ENCODE measurements at places on chromosomes 6 and 20.
A peak's percentile ranks its signal among the peaks of the same experiment; 100 is the strongest.

DNA sequence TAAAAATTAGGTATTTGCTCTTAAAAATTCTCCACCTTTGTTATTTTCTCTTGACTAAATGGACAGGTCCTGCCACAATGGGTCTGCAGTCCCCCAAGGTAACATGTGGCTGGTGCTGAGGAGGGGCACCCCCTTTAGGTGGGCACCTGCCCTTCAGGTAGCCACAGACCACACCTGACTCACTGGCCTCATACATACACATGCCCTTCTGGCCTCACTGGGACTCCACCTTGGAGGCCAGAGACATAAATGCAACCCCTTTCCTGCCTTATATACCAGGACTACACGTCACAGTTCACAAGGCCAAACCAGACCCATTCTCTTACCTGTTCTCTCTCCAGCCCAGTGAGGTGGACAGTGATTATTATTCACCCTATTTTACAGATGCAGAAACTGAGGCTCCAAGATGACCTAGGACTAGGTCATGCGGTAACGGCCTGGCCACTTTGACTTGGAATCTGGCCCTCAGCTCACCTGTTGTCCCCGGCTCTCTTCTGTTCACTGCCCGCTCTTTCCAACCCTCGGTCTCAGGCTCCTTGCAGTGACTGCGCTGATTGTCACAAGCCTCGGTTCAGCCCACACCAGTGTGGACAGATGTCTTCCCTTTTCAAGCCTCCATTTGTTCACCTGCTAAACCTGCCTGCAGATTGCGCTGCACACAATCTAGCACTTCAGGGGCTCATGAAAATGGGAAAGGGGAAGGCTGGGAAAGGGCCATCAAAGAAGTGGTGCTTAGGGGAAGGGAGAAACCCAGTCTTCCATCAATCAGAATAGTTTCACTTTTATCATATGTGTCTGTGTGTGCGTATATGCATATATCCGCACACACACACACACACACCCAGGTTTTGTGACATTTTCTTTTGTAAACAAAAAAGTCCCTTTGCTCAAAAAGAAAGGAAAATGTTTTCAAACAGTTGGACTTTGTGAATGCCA lies 121.7 kb downstream of the BCAS1 start:
- no peak for DNase-seq

DNA sequence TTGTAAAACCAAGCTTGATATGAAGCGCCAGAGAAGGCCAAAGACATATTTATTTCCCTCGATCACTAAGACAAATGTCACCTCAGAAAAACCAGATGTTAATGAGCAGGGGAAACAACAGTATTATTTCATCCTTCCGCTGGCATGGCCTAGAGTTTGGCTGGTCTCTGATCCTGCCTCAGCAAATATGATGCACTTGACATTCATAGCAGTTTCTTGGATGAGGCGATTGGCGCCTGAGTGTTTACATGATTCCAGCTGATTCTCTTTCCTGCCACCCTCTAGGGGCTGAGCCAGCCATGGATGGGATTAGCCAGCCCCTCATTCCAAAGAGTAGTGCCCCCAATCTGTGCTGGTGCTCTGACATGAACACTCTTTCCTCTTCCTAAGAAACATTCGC lies 67.9 kb downstream of the STMND1 start:
- no peak for DNase-seq

DNA sequence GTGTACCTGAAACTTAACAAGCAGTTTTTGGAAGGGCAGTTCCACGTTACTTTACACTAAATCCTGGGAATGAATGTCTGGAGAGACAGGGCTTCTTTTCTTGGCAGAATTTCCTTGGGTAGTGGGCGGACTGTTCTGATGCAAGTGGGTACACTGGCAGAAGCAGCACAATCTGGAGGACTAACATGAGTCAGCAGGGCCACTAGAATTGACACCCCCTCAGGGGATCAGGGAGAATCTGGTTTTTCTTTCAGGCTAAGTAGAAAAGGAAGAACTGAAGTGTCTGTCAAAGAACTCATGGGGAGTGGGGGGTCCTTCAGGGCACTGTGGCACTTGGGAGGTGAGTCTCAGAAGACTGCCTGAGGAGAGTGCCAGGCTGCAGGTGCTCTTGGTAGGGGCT lies 34.6 kb downstream of the PANK2 start:
- no peak for DNase-seq

- no peak for DNase-seq
These were observed 23.8 kb upstream of the FBXO9 start for GRCh38 chr6:53041356-53041755.

DNA sequence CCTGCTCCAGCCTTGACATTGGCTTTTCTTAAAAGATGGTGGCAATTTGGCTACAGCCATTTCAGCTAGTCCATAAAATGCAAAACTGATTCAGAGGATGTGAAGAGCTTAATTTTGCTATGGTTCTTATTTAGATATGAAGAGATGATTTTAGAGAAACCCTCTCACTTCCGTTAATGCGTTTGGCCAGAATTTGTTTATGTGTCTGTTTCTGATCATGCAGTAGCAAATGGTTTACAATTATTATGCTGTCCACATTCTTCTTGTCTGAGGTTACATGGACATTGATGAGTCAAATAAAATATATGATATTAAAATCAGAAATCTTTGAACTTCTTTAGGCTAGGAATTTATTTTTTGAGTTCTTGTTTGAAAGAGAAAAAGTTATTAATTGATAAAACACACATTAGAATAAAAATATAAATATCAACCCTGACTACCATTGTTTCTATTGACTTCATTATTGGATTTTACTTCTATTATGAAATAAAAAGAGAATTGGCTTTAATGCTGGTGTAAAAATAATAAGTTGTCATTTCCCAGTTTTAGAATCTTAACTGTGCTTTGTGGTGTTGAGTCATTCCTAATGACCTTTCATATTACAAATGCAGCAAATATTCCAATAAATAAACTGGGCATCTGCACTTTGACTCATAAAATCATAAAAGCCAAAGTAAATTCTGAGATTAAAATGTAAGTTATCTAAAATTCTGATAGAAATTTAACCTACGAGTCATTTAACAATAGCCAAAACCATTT lies 1286.0 kb upstream of the GJE1 start:
- no peak for DNase-seq

DNA sequence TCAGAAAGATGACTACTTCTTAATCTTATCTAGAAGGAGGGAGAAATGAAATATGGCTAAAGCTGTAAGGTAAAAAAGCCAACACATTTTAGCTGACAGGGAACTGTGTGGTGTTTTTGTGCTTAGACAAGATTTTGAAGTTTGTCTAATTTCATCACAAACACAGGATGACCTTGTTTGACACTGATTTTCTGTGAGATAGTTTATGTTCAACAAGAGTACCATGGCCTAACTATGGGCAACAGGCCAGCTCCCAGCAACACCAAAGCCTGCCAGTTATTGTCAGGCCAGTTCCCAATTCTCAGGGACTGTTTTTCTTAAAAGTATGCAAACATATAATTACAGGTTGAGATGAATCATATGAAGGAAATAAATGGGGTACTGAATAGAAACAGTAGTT lies 5.5 kb upstream of the ABCF1 start:
- DNase-seq: no peak

DNA sequence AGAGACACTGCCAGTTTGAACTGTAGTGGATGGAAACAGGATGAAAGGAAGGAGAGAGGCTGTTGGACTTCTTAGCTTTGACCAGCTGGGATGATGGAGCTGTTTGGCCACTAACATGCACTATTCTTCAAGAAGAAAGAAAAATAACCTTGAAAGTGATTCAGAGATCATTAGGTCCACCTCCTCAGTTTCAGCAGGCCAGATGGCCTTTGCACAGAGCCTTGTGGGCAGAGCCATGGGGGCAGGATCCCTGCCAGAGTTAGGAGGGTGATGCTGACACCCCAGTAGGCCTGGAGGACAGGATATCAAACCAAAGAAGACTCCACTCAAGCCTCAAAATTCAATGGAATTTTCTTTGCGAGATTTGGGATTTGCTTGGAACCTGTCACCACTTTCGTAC lies 74.5 kb upstream of the TMEM181 start:
- no peak for DNase-seq

DNA sequence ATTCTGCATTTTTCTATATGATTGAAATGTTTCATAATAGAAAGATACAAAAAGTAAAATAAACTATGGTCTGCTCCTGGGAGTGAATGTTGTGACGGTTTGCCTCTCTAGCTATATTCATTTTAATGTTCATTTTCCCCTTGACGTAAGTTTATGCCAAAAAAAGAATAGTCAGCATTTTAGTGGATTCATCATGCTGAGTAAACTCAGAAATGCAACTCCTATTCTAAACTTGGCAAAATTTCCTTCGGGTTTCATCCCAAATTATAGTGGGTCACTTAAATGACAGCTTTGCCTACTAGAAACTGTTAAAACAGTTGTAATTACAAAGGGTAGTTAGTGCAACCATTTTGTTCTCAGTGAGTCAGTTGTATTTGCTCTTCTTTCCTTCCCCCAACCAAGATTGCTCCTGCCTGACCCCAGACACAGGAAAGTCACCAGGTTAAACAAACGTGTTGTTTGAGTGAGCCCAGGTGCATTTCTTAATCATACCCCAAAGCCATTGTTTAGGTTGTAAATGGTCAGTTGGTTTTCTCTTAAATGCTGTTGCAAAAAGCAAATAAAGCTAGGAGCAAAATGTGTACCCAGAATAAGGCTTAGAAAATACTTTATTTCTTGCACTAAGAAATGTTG lies 482.3 kb upstream of the SOX4 start:
- DNase-seq: no peak

- peak; percentile 84 for DNase-seq
These were observed 68.0 kb downstream of the PLAGL1 start for GRCh38 chr6:143940011-143940597.

DNA sequence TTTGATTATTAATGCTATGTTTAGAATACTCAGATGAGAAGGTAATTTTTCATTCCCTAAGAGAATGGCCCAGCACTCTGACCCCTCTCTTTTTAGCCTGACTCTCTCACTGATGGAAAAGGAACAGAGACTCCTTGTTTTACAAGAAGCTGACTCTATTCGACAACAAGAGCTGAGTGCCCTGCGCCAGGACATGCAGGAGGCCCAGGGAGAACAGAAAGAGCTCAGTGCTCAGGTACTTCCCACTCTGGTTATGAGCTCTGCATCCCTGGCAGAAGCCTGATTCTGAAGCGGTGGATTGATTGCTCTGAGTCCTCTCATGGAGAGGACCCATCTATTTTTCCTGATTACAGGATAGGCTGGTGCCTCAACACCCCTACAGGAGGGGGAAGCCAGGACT lies 33.0 kb downstream of the C20orf173 start:
- no peak for DNase-seq

DNA sequence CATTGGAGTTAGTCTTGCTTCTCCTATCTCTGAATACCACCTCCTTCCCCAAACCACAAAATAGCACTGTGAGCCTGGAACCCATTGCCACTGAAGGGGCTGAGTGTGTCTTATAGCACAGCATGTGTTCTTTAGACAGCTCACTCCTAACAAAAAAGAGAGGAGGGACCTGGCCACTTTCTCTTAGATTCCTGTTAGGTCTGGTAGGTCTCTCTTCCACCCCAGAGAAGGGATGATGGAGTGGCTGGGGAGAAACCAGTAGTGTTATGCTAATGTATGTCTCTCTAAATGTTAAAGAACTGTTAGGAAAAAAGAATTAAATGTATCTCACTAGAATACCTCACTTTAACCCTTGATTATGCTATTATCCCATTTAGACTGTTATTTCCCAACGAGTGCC lies 340.3 kb downstream of the EPHA7 start:
- DNase-seq: no peak

DNA sequence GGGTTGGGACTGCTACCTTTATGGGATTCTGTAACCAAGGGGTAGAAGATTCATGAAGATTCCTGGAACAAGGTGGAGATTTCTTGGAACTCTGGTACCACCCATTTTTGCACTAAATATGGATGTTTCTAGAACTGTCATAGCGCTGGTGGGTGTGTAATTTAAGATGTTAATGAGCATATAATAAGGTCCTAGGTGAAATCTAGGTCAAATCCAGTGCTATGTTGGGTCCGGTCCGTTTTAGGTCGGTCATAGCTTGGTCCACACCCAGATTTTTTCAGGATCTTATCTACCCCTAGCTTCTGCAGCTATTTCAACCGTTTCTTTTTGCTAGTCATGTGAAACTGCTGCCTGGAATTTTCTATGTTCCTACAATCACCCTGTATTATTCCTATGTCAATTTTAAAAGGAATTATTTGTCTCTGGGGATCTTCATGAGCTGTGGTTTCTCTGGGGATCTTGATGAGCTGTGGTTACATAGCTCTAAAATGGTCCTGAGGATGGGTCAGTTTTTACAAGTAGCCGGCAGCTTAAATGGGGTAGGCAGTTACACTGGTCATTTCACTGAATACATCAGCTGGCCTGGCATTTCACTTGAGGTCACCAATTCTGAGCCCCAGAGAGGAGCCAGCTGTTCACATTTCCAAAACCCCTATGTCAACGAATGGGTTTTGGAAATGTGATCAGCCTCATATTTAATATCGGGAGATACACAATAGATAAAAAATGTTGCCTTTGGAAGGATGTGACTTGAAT lies 652.3 kb upstream of the FLRT3 start:
- no peak for DNase-seq

DNA sequence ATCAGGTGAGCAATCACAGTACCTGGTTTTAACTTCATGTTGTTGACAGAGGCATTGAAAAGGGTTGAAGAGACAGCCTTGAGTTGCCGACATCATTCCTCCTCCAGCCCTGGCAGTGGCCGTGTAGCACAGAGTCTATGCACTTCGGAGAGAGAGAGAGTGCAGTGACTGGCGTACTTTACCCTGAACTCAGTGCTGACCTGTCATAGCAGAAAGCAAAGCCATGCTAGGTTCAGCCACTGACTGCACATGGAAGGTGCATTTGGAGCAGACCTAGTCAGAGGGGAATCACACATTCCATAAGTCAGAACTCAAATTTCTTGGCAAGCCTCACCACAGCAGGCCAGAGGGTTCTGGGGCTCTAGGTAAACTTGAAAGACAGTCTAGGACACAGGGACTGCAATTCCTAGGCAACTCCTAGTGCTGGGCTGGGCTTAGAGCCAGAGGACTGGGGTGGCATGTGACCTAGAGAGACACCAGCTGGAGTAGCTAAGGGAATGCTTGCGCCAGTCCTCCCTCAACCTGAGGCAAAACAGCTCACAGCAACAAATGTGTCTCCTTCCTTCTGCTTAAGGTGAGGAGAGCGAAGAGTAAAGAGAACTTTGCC lies 69.1 kb downstream of the ELOVL4 start:
- DNase-seq: no peak

DNA sequence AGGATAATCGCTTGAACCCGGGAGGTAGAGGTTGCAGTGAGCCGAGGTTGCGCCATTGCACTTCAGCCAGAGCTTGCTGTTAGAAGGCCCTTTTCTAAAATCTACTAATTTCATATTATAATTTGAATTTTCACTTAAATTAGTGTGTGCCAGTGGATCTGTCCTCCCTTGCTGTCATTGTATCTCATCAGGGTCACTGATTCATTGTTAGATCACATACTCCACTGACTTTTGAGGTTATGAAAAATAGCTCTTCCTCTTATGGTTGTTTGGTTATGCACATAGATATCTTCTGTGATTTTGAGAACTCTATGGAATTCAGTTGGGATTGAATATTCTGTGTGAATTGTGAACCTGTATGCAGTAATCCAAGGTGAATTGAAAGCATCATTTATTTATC lies 53.1 kb upstream of the TULP4 start:
- no peak for DNase-seq

- no peak for DNase-seq
These were observed 160.0 kb upstream of the PLN start for GRCh38 chr6:118387921-118388701.
